Midbrain (tissue), 1 donor: ENCODE measurements at places on chromosomes 3 and 15.

GRCh38 chr15:40444736-40445135, 4.0 kb downstream of the BAHD1 start:
- DNase-seq, result no peak

- DNase-seq, result peak; percentile 70
Measured at GRCh38 chr3:123618768-123619484, 34.1 kb upstream of the HACD2 start.

DNA sequence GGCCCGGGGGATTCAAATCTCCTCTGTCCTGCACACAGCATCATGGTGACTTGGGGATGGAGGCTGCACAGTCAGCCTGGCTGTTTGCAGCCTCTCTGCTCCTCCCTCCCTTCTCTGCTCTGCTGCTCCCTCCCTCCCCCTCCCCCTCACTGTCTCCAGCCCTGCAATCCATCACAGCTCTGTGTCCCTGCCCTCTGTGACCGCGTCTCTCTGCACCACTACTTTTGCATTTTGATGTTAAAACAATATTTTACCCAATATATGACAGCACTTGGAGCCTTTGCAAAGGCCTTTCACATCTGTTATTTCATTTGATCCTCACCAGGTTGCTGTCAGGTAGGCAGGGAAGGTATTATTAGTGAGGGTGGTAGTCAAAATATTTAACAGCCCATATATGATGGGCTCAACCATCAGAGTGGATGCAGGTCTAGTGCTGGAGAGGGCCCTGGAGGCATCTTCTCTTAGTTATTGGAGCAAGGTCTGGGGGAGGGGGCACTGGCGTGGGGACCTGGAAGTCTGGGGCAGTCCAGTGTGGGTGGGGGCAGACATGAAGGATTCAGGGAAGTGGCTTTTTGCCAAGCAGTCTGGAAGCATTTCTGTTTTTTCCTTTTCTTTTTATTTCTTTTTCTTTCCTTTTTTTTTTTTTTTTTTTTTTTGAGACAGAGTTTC, 16.3 kb upstream of the VPS8 start:
- no peak for DNase-seq

DNA sequence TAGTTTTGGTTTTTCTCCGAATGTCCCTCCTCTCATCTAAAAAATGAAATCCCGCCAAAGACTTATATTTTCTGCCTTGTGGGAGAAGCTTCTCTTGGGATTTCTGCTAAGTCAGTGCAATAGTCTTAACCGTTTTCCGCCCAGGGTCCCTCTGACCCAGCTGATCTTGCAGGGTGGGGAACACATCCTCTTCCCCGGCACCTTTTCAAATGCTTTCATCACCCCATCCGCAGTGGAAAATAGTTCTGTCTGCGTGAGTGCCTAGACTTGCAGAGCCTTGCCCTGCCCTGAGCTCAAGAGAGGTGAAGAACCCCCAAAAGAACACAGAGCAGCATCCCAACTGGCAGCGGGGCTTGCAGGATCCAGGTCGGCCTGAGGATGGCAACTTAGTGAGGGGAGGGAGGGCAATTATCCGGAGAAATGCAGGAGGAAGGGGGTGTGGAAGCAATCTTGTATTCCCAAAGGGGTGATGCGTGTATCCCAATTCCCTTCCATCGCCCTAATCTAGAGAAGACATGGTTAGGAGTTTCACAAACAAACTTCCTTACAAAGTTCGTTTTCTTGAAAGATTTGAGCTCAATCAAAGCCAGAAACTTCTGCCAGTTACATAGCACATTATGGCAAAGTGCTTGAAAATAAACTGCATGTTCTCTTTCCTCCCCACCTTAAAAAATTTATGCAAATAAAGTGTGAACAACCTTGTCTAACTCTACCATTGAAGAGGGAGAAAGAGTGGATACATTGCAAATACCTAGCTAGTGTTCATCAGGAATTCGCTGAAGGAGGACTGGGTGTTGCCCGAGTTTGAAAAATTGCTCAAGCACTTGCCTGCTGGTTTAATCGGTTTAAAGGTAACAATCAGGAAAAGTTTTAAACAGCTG, 79.9 kb downstream of the NR2F2 start:
- no peak for DNase-seq

DNA sequence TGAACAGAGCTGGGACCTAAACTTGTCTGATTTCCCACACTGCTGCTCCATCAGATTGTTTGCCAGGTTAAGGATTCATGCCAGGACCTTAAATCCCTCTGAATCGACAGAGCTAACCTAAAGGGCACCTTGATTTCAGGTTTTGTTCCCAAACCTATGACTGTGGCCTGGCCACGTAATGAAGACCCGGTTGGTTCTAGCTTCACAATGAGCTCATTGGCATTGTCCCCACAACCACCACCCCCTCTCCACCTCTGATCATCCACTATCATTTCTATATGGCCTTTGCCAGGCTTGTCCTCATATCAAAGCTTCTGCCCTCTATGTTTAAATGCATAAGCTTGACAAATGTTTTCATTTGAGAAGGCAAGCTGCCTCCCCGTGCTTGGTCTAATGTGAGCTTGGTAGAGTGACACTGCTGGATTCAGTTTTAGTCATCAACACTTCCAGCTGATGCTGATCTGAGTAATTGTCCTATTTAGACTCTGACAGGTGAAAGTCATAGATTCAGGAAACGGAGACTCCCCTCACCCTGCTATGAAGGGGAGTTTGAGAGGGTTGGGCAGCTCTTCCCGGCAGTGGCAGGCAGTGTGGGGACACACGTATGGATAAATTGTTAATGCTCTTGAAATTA, 407.1 kb upstream of the CFAP20DC start:
- DNase-seq, result no peak

GRCh38 chr15:80605591-80606150, 89.4 kb upstream of the ABHD17C start:
- no peak for DNase-seq
